C1 segment of cervical spinal cord (tissue), 14 donors: ENCODE measurements at places on chromosomes 13 and 19.

- DNase-seq = no peak
These were observed at the start of gene SIAH3 for GRCh38 chr13:45851171-45851921. Gene SIAH3, minus strand, starts transcription at chr13:45851753. Its CDS starts 124 bp downstream, at chr13:45851629.

- DNase-seq = peak; percentile 68
These were observed 25.4 kb downstream of the HPN start for GRCh38 chr19:35066691-35067563.

- no peak for DNase-seq
These were observed 900 bp downstream of the PPP1R13L start for GRCh38 chr19:45403781-45404556.

GRCh38 chr13:47934371-47934770 lies 66.7 kb downstream of the SUCLA2 start:
- DNase-seq = no peak

- no peak for DNase-seq
These were observed 5.3 kb upstream of the PROZ start for GRCh38 chr13:113152984-113153809.

- no peak for DNase-seq
These were observed 15.2 kb downstream of the THOP1 start for GRCh38 chr19:2800506-2800905.
